ENCODE measurements at places on chromosomes 6 and 20.

DNA sequence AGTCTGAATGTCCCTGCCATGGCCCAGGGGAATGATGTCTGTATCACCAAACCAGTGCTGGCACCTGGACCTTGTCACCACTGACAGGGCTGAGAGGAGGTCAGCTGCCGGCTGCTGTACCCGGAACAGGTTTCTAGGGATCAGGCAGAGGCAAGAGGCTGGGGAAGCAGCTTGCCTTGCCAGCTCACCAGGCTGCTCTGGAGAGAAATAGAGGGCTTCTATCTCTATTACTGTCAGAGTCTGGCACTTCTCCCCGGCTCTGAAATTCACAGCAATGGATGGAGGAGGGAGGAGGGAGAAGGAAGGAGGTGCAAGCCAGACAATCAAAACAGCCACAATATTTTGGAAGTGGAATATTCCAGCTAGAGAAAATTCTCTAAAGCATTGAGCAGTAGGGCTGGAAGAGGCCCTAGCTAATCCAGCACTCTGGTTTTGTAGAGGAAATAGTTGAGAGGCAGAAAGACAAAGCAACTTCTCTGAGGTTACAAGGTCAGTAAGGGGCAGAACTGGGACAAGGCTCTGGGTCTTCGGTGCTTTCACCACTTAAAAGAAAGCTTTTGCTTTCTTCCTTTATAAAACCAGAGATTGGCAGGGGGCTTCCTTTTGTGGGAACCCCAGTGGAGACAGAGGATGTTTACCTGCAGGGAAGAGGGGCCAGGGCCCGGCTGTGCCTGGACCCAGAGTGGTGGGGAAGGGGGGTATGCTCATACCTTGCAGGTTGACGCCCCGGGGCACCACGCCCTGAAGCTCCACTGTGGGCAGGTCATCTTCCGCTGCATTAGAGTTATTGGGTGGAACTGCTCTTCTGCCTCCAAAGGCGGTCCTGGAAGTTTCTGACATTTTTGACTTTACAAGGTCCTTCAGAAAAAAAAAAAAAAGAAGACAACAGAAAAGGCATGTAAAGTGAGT is 2.4 kb downstream of the F13A1 start:
- no peak for DNase-seq

DNA sequence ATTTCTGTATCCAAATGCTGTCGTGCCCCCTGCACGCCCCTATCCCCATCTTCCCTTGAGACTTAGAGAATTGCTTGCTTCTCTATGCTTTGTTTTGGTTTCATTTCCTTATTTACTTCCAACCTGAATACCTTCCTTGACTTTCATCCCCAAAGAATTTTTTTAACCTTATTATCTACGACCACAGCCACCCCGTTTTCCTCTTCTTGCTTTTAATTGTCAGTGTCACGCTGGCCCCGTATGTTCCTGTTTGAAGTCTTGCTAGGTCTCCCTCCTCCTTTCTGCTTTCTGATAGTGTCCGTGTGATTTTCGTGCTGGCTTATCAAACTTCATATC is 40.1 kb downstream of the RNF217 start:
- no peak for DNase-seq

- DNase-seq = peak; percentile 55
Measured at GRCh38 chr6:65182681-65183080, 524.3 kb downstream of the EYS start.

GRCh38 chr6:108637963-108638362 is 77.2 kb downstream of the FOXO3 start:
- DNase-seq = no peak

- DNase-seq = peak; percentile 78
Measured at GRCh38 chr6:3471711-3472110, 14.9 kb upstream of the SLC22A23 start.

GRCh38 chr6:98824162-98824901 is 10.0 kb upstream of the POU3F2 start:
- DNase-seq = no peak

DNA sequence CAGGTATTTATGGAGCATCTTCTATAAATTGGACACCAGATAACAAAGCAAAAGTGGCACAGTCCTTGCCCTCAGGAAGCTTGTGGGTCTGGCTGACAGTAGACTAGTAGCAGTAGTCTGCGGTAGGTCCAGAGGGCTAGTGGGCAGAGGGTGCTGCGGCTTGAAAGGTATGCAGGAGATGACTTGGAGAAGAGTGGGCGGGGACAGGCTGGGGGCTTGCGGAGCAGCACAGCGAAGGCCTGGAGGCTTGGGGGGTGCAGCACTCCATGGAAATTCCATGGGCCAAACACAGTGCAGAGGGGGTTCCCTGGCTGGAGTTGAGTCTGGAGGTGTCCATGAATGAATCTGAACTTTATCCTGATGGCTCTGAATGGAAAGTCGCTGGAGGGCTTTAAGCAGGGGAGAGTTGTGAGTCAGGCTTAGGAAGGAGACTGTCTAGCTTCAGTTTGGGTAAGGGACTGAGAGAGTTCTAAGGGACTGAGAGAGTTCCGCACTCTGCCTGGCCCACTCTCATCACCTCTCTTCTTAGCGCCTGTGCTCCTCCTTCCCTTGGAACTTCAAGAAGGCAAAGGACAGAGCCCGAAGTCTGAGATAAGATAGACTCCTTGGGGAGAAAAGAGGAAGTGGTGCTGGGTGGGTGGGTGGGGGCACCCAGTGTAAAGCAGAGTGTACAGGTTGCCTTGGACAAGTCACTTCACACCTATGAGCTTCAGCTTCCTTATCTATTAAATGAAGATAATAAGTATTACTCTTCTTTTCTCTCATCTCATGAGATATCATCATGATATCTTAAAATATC is 8.8 kb downstream of the PKIG start:
- no peak for DNase-seq

Measured in fibroblast of lung (primary cell).